Esophagus muscularis mucosa (tissue), 4 donors: ENCODE measurements at places on chromosomes 4 and X. TPM values are rescaled to one million over a fixed set of nuclear protein-coding genes. Genes with fewer than 3 reads are reported as not detected.

The CDS1 gene
- total RNA-seq: 0.83 TPM

The KCTD8 gene
- 2.1 TPM for total RNA-seq

DNA sequence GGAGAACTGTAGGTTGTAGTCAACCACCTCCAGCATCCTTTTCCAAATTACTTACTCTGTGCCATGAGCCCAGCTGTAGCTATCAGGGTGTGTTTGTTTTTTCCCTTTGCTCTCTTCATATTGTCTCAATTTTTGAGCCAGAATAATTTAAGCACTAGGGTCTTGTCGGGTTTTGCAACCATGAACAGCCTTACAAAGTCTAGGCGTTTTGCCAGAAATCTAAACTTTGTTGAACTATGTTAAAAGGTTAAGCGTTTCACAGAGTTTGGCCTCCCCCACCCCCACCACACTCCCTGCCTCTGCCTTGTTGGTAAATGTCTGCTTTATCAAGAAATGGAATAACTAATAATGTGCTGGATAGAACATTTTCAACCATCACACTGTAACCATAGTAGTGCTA, 190.6 kb upstream of the TTC29 start:
- no peak for DNase-seq
- no peaks in the 10 kb centered on the region for H3K36me3 ChIP-seq
- no peaks in the 10 kb centered on the region for H3K4me1 ChIP-seq

DNA sequence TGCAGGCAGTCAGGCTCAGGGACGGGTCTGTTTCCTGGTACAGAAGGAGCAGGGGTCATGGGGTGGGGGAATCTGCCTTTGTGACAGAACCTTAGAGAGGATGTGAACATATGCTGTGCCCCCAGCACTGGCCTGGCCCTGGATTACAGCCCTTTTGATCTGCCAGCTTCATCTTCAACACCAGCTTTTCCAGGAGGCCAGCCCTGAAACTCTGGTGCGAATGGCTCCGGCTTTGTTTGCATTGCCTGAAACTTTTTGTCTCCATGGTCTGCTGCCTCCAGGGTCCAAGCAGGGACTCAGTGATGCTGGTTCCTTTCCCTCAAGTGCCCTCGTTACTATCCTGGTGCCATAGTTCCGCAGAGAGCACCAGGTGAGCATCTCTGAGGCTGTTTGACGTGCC, 2.1 kb downstream of the CNGA2 start:
- H3K36me3 ChIP-seq: no peaks in the 10 kb centered on the region
- no peaks in the 10 kb centered on the region for H3K4me1 ChIP-seq
- H3K27me3 ChIP-seq: no peaks in the 10 kb centered on the region
- no peak for DNase-seq

GRCh38 chrX:52608961-52609360, 45.7 kb downstream of the SSX7 start:
- no peaks in the 10 kb centered on the region for H3K4me1 ChIP-seq
- no peaks in the 10 kb centered on the region for H3K36me3 ChIP-seq
- H3K27me3 ChIP-seq: no peaks in the 10 kb centered on the region
- H3K27ac ChIP-seq: no peak overlapping the region
- H3K4me3 ChIP-seq: no peak overlapping the region
- no peak for DNase-seq

GRCh38 chrX:107701493-107702121, 73.3 kb downstream of the PRPS1 start:
- no peak overlapping the region for H3K4me3 ChIP-seq
- H3K36me3 ChIP-seq: no peaks in the 10 kb centered on the region
- H3K27me3 ChIP-seq: no peaks in the 10 kb centered on the region
- H3K4me1 ChIP-seq: peaks cover 14% of the 10 kb centered on the region
- peak overlapping the region; percentile 65 for H3K27ac ChIP-seq

- H3K4me3 ChIP-seq: no peak overlapping the region
- no peaks in the 10 kb centered on the region for H3K4me1 ChIP-seq
- no peaks in the 10 kb centered on the region for H3K27me3 ChIP-seq
- H3K36me3 ChIP-seq: no peaks in the 10 kb centered on the region
- no peak for DNase-seq
These were observed 449.8 kb upstream of the SMIM31 start for GRCh38 chr4:164304101-164304639.

DNA sequence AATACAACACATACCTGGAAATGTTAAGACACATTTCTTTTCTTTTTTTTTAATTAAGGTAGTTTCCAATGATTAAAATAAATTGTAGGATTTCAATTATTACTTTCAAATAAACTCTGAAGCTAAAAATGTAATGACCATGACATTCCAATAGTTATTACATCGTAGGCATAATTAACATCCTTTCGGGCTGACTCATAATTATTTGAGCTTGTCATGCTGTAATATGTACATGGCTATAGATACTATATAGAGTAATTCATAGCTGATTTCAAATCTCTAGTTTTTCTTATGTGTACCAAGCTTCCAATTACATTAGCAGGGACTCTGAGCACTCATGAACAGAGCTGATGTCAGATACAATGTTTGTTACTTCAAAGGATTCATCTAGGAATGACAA, 125.7 kb upstream of the GABRG1 start:
- no peak overlapping the region for H3K4me3 ChIP-seq
- DNase-seq: no peak
- no peaks in the 10 kb centered on the region for H3K27me3 ChIP-seq
- H3K4me1 ChIP-seq: no peaks in the 10 kb centered on the region

The ATOH1 gene
- not detected for total RNA-seq

The GPRASP1 gene
- total RNA-seq: 9.9 TPM

DNA sequence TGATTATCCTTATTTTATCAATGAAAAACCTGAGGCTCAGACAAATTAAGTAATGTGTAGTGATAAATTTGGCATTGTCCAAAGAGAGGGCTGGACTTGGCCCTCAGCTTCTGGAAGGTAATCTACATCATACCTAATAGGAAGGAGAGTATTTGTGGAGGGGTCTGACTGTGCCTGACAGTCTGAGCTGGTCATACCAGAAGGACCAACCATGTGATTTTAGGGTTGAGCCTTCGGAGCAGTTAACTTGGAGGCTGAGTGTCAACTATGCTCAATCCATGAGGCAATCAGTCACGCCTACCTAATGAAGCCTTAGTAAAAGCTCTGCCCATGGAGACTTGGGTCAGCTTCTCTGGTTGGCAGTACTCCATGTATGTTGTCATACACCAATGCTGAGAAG, 136.4 kb downstream of the CPE start:
- no peak overlapping the region for H3K4me3 ChIP-seq
- H3K27me3 ChIP-seq: no peaks in the 10 kb centered on the region
- H3K4me1 ChIP-seq: no peaks in the 10 kb centered on the region
- no peaks in the 10 kb centered on the region for H3K36me3 ChIP-seq
- DNase-seq: no peak
- no peak overlapping the region for H3K27ac ChIP-seq

DNA sequence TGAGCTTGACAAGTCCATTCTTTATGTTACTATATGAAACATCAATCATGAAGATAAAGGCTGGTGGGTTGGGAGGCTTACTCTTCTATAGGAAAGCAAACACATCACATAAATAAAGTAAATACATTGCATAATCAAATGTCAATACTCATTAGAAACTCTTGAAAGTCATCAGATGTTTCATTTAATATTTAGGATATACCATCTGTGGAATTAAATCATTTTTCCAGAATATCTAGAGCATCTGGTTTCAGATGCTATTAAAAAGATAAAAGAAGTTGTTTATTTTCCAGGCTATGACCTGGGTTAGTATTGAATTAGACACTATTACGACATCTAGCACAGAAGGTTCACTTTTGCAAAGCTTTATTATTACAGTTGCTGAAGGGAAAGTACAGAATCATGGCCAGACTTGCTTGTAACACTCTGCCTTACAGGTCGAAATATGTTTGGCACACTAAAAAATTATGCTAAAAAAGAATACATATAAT, 72.6 kb downstream of the METTL14 start:
- no peak overlapping the region for H3K4me3 ChIP-seq
- no peaks in the 10 kb centered on the region for H3K27me3 ChIP-seq
- DNase-seq: no peak
- peak overlapping the region; percentile 91 for H3K27ac ChIP-seq

DNA sequence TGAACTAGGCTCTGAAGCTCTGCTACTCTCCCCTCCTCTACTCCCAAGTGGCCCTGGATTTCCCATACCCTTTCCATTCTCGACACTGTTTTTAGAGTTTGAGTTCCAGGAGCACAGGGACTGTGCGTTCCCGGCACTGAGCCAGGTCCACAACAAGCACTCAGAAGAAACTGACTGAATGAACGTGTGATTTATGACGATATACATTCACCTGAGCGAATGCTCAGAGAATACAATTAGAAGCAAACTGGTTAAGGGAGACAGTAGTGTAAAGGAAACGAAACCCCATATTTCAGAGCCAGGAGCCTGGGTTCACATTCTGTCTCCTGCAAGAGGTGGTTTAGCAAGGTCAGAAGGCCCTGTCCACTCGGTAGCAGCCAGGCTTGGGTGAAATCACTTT, 1.4 kb upstream of the KIAA0232 start:
- no peaks in the 10 kb centered on the region for H3K27me3 ChIP-seq
- DNase-seq: no peak
- H3K36me3 ChIP-seq: no peaks in the 10 kb centered on the region

The SPARCL1 gene
- total RNA-seq: 1,766 TPM

- no peak for DNase-seq
- no peak overlapping the region for H3K27ac ChIP-seq
- H3K36me3 ChIP-seq: no peaks in the 10 kb centered on the region
- no peaks in the 10 kb centered on the region for H3K4me1 ChIP-seq
- H3K4me3 ChIP-seq: no peak overlapping the region
These were observed 34.6 kb downstream of the RHOH start for GRCh38 chr4:40231316-40231863.

The ZNF595 gene
- 18.7 TPM for total RNA-seq

- no peak for DNase-seq
- no peak overlapping the region for H3K4me3 ChIP-seq
- H3K36me3 ChIP-seq: peaks cover 5% of the 10 kb centered on the region
- peaks cover 11% of the 10 kb centered on the region for H3K4me1 ChIP-seq
- no peak overlapping the region for H3K27ac ChIP-seq
- no peaks in the 10 kb centered on the region for H3K27me3 ChIP-seq
These were observed 8.2 kb upstream of the AFF1 start for GRCh38 chr4:86926435-86927086.

- H3K27me3 ChIP-seq: no peaks in the 10 kb centered on the region
- H3K4me1 ChIP-seq: peaks cover 9% of the 10 kb centered on the region
- no peak for DNase-seq
These were observed 40.4 kb downstream of the RELL1 start for GRCh38 chr4:37645736-37646135.

- no peak overlapping the region for H3K27ac ChIP-seq
- H3K27me3 ChIP-seq: no peaks in the 10 kb centered on the region
- H3K36me3 ChIP-seq: no peaks in the 10 kb centered on the region
- peaks cover 26% of the 10 kb centered on the region for H3K4me1 ChIP-seq
- H3K4me3 ChIP-seq: no peak overlapping the region
These were observed 76.2 kb downstream of the COL4A6 start for GRCh38 chrX:108362026-108362425.

The PRDX4 gene
- 64.6 TPM for total RNA-seq
